Skeletal muscle cell (primary cell): ENCODE measurements at places on chromosomes 3 and 15.

- no peak for DNase-seq
Measured at GRCh38 chr15:61243983-61244593, 15.0 kb upstream of the RORA start.

DNA sequence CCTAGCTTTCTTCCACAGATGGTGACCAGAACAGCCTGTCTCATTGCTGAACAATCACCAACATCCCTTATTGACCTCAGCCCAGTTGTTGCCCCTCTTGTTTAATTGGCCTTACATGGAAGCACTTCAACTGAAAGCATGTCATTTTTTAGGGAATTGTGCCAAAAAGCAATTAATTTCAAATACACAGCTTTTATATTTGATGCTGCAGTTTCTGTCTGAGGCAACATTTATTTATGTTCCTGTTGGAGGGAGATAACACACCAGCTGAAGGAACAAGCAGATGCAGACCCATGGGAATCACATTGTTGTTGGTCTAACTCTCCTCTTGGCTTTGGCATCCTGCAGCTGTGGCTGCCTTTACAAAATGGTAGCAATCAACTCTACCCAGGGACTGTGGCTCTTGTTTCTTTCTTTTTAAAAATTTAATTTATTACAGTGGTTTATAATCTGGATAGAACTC lies 498.1 kb upstream of the RGMA start:
- no peak for DNase-seq

GRCh38 chr3:129567176-129567705 lies 24.3 kb downstream of the H1-8 start:
- DNase-seq: no peak

DNA sequence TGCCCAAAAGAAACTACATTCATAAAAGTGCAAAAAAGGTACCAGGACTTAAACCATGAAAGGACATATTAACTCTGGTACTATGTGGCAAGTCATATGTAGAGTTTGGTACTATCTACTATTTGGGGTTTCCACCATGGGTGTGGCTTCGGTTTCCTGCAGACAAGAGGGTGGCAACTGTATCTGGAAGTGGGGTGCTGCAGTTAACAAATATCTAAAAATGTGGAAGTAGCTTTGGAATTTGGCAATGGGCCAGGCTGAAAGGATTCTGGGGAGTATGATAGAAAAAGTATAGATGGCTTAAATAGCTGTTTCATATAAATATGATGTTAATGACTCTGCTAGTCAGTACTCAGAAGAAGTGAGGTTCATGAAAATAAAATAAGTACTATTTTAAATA lies 44.0 kb downstream of the PLSCR2 start:
- no peak for DNase-seq

DNA sequence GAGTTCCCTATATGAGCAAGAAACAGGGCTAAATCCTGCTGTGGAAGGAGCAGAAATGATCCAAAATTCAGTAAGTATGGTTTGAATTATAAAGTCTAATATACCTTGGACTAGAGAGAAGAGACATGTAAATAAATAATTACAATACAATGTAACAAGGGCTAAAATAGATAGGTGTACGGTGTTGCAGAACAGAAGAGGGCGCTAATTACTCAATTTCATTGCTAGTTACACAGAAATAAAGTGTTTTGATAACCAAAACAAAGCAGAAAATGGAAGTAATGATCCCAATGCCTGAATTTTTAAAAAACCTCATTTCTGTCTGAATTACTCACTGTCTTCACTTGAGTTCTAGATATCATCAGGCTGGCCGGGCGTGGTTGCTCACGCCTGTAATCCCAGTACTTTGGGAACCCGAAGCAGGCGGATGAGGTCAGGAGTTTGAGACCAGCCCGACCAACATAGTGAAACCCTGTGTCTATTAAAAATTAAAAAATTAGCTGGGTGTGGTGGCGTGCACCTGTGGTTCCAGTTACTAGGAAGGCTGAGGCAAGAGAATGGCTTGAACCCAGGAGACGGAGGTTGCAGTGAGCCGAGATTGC lies 8.3 kb upstream of the PLCH1 start:
- DNase-seq: no peak

DNA sequence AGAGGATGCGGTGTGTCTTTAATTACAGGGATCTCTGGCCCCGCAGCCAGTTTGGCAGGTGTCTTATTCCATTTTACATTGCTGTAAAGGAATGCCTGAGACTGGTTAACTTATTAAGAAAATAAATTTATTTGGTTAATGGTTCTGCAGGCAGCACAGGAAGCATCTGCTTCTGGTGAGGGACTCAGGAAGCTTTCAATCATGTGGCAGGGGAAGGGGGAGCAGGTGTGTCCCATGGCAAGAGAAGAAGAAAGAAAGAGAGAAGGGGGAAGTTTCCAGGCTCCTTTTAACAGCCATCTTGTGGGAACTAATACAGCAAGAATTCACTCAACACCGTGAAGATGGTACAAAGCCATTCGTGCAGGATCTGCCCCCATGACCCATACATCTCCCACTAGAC lies 128.0 kb upstream of the CRBN start:
- no peak for DNase-seq

DNA sequence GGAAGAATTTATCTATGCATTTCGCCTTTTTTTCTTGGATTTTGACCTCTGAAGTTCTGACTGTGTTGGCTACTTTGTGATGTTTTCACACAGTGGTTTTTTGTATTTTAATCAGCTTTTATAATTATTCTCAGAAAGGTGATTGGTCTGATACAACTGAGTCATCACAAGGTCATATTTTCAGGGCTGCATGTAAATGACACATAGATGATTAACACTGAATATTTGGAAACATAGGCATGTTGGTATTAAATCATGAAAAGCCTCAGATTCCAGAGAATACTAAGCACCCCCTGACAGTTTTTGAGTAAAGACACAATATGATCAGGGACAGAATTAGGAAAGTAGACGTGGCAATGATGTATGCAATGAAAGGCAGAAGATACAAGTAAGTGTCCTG lies 175.5 kb upstream of the SLCO3A1 start:
- DNase-seq: no peak

DNA sequence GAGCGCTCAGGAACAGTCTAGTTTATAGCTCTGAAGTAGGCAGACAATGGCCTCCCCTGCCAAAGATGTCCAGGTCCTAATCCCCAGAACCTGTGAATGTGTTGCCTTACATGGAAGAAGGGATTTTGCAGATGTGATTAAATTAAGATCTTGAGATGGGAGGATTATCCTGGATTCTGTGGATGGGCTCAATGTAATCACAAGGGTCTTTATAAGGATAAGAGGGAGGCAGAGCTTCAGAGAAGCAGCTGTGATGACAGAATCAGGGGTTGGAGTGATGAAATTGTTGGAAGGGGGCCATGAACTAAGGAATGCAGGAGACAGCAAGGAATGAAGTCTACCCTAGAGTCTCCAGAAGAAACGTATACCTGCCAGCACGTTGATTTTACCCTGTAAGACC lies 14.0 kb upstream of the GK5 start:
- DNase-seq: no peak

- DNase-seq: no peak
Measured at GRCh38 chr3:161215185-161215584, 5.9 kb upstream of the NMD3 start.

DNA sequence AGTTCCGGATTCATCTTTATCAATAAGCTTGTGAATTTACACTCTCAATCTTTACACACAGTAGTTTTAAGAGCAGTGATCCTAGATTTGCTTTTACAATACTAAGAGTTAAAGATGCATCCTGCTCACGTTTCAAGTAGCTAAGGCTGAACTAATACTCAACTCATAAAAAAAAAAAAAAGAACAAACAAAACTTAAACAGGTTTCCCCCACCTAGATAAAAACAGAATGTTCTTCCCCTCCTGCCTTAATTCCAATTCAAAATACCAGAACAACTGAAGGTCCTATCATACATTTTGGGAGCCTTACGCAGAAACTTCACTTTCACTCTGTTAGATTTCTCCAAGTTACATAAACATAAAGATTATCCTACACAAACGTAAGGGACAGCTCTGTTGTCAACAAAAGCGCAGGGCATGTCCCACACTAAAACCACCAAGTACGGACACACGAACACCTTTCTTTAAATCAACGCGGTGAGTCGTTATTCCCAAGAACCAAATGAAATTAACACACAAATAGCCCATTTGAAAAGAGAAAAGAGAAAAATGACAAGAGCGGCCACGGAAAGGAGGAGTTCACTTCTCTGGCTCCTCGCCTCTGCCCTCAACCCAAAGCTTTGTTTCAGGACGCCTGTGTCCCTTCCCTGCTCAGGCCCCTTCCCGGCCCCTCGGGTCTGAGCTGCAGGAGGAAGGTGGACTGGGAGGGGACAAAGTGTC lies 941 bp downstream of the CBLB start:
- DNase-seq: no peak

GRCh38 chr3:72957297-72957696 lies 39.3 kb upstream of the PPP4R2 start:
- no peak for DNase-seq

DNA sequence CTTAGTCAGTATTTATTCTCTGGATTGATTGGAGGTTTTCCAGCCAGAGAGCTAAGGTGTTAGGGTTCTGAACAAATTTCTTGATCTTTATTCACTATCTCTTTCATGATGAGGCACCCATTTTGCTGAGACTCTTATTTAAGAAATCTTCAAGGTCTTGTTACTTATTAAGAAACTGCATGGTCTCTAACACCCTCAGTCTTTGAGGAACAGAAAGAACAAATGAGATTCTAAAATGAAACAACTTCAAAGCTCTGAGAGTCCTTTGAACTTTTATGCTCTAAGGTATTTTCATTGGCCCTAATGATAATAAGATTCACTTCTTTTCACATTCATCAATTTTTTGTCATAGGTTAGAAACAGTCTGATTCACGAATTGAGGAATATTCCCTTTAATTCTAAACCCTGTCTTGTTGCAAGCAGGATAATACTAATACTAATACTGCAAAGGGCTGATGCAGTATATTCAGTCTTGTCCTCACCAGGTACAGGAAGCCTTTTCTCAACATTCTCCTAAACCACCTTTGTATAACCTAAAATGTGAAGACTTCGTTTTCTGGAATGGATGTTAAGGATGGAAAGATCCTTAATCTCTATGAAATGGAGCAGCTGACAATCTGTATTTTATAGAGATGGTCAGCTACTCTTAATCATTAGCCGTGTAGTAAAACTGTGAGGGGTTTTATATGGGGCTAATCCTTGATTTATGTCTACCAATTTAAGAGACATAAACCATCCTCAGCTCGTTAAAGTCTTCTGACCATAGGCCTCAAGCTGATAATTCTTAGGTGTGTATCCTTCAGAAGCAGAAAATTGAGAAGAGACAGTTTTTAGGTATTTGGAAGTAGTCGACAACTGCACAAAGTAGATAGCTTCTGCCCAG lies 198.3 kb downstream of the OTOL1 start:
- DNase-seq: no peak

GRCh38 chr15:89108835-89109234 lies 20.6 kb downstream of the ABHD2 start:
- DNase-seq: no peak

DNA sequence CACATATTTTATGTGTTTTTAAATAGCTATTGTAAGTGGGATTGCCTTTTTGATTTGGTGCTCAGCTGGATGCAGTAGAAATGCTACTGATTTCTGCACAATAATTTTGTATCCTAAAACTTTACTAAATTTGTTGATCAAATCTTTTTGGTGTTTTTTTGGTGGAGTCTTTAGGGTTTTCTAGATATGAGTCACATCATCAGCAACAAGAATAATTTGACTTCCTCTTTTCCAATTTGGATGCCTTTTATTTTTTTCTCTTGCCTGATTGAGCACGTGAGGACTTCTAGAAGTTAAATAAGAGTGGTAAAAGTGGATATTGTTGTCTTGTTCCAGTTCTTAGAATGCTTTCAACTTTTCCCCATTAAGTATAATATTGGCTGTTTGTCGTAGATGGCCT lies 51.3 kb downstream of the TLNRD1 start:
- DNase-seq: no peak

GRCh38 chr3:56792193-56792592 lies 9.6 kb downstream of the ARHGEF3 start:
- no peak for DNase-seq

DNA sequence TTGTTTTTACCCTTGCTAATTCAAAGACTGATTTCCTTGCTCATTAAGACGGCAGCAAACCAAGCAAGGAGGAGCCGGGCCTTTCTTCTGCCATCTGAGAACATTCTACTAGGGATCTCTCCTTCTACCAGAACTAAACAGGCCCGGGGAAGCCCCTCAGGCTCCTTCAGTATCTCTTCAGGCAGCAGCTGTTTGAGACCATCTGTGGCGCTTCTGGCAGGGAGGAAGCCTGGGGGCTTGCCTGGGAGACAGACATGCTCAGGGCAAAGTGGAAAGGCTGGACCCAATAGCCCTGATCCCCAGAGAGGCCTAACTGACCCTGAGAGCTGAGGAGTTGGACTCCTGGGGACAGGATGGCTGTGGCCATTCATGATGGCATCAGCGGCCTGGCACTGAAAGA lies 67.9 kb downstream of the FEM1B start:
- DNase-seq: no peak

DNA sequence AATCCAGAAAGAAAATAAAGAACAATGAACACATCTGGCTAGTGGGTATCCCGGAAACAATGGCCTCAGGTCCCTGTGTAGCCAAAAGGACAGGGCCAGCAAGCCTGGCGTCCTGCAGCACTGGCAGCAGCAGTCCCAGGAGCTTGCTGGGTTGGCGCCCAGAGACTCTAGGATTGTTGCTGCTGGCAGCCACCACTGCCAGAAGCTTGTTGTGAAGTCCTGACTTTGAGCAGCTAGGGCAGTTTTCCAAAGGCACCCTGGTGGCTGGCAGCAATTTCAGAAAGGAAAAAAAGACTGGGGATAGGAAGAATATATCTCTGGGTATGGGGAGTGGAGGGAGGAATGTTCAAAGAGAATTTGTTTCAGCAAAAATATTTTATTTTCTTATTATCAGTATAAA lies 11.3 kb downstream of the SHQ1 start:
- DNase-seq: no peak

DNA sequence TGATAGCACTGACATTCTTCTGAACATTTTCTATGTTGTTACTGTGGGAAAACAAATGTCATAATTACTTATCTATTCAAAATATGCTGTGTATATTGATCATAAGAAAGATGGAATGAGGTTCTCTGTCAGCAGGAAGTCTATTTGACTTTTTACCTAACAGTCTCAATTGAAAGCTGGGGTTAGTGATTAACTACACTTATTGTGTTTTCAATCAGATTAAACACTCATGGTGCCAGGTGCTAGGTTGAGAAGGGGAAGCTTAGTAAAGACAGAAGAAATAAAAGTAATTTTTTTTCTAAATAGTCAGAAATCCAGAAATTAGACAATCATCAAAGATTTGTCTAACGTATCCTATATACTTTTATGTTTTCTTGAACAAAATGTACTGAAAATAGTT lies 281.0 kb upstream of the NR2E3 start:
- no peak for DNase-seq
